Activated T-cell treated with anti-CD3 and anti-CD28 coated beads, Interleukin-2, amount 50 U/mL, for 24 hours (primary cell): ENCODE measurements at places on chromosomes 3 and 15.

- DNase-seq: no peak
Measured at GRCh38 chr3:178684881-178685590, 148.8 kb downstream of the KCNMB2 start.

DNA sequence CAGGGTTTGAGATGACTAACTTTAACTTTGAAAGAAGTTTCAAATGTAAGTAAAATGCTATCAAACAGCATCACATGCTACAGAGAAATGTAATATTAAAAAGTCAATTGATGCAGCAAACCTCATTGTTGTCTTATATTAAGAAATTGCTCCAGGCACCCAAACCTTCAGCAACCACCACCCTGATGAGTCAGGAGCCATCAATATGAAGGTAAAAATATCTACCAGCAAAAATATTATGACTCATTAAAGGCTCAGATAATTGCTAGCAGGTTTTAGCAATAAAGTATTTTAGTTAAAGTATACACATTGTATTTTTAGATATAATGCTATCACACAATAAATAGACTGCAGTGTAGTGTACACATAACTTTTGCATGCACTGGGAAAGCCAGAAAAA, 746.3 kb downstream of the ZPLD1 start:
- no peak for DNase-seq

GRCh38 chr15:64969401-64969800, 20.3 kb downstream of the SPG21 start:
- no peak for DNase-seq

DNA sequence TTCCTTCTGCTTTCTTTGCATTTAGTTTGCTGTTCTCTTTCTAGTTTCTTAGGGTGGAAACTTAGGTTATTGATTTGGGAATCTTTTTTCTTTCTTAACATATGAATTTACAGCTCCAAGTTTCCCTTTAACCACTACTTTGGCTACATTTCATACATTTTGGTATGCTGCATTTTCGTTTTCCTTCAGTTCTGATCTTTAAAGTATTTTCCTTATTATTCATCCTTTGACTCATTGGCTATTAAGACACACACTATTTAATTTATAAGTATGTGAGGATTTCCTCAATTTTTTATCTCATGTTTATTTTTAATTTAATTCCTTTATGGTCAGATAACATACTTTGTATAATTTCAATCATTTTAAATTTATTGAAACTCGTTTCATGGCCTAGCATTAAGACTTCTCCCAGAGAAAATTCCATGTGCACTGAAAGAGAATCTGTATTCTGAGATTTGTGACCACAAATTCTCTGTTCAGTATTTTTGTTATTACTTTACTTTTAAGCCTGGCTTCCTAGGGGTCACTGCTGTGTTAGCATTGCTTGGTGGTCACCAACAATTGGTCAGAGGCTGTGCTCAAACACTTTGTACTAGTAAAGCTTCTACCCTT, 87.7 kb downstream of the CFAP20DC start:
- DNase-seq: no peak

GRCh38 chr3:107205358-107205757, 171.9 kb upstream of the CCDC54 start:
- no peak for DNase-seq

DNA sequence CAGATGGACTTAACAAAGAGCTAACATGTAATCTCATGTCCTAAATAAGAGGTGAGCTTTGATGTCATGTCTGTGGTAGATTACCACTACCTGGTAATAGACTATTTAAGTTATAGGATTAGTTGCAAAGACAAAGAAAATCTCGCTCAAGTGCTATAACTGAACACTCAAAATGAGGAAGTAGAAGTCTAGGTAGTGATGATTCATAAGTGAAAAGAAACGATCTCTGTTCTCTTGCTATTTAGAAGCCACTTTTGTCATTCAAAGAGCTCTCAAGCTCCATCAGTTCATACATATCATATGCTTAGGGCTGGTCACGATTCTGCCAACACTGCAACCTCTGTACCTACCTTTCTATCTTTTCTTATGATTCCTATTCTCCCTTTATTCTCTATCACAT, 110.9 kb downstream of the EDEM1 start:
- no peak for DNase-seq

- no peak for DNase-seq
Measured at GRCh38 chr3:64000453-64001055, 22.7 kb downstream of the PSMD6 start.

DNA sequence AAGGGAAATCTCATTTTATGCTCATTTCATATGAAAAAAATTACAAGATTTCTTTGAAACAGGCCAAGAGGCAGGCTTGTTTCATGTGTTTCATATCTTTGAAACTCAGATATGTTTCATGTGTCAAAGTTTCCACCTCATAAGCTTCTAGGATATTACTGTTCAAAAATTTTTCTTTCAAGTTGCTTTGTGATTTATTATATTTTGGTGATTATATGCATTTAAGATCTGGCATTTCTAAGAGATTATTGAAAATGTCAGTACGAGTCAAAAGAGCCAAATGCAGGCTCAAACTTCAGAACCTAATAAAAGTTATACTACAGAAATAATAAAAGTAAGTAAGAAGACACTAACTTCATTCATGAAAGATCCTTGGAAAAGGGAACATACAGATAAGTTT, 590.1 kb downstream of the UNC13C start:
- DNase-seq: no peak

- no peak for DNase-seq
Measured at GRCh38 chr3:494190-494589, 297.6 kb downstream of the CHL1 start.

DNA sequence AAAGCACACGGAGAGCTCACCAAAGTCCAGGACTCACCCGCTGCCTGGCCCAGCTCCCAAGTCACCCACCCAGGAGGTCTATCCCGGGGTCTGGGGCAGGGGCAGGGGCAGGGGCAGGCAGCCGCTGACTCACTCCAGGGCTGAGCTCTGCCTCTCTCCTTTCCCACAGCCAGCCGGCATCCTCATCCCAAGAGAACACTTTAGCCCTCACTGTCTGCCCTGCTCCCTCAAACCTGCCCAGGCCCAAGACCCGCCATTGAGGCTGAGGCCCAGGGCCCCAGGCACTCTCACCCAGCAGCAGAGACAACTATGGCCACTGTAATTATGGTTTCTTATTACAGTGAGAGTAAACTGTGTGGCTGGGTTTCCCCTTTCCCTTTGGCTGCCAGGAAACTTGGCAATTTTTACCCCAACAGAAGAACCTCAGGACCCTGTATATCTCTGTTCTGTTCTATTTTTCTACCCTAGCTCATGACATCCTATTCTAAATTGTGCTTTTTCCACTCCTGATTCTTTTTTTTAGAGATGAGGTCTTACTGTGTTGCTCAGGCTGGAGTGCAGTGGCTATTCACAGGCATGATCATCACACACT, 53.0 kb downstream of the IQSEC1 start:
- DNase-seq: no peak

GRCh38 chr3:19539518-19540392, 391.4 kb downstream of the KCNH8 start:
- DNase-seq: no peak

DNA sequence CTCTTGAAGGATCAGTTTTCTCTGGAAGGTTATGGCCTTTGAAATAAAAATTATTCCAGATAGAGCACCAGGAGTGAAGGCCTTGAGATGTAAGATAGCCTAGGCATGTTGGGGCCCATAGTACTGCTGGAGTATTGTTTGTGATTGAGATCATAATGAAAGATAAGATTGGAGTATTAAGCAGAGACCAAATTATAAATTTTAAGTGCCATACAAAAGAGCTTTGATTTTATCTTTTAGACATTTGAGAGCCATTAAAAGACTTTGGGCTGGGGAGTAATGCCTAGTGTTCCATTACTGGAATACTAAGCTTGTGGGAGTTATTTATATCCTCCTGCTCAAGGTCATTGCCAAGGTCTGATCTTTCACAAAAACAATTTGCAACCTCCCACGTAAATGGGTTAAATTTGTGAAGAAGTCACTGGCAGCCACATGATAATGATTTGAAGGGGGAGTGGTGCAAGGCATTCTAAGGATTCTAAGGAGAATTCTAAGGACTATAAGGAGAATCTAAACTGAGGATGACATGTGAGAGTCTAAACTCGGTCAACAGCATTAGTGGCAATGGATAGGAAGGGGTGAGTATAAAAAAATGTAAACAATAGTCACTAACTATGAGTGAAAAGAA, 12.8 kb downstream of the ELL3 start:
- no peak for DNase-seq

DNA sequence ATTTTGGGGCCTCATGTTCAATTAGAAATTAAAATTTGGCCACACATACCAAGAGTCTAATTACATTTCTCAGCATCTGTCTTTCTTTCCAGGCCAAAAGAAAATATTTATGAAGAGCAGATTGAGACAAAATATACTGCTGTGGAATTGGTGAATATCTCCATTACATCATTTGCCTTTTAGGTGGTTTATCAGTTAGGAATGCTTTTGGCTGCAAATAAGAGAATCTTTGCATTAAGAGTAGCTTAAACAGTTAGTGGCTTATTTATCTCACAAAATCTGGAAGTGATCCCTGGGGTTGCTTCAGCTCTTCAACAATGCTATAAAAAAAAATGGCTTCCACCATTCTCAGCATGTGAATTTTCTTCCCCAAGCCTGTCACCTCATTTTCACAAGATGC, 308.7 kb downstream of the MAGI1 start:
- no peak for DNase-seq

- DNase-seq: no peak
Measured at GRCh38 chr15:52115598-52116427, 3.2 kb upstream of the BCL2L10 start.

GRCh38 chr3:193816656-193817311, 223.8 kb downstream of the OPA1 start:
- no peak for DNase-seq

DNA sequence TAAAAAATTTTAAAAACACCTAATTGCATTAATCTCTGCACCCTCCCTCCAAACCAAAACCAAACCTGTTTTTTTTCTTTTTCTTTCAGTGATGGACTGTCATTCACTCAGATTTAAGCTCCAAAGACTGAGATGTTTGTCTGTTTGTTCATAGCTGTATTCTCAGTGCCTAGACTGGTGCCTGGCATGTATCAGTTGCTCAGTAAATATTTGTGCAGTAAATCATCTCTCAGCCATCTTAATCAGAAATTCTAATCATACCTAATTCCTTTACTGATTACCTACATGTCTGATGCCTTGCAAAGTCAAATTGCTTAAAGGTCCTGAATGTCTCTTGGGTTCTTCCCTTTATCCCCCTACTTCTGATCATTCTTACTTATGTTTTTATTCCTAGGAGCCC, 138.8 kb downstream of the ZNF609 start:
- DNase-seq: no peak

DNA sequence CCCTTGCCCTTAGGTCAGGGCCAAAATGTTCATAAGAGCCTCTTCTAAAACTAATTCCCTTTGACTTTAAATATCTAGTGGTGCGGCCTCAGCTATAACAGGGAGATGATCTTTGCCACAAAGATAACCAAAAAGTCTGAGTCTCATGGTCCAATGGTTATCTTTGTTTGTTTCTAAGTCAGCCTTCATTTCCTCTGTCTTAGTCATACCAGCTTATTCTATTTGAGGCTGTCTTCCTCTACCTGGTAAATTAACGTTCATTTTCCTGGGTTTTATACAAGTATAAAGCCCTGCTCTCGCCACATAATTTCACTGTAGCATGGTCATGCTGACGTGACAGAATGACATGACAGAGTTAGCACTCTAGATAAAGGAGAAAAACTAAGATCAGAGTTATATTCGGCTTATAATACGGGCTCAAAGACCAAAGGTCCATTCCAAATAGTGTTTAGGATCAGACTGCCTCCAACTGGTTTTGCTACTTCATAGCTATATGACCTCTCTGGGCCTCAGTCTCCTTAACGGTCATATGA, 18.4 kb downstream of the ZNF860 start:
- DNase-seq: no peak

- no peak for DNase-seq
Measured at GRCh38 chr3:194097141-194097882, 38.6 kb upstream of the HES1 start.

DNA sequence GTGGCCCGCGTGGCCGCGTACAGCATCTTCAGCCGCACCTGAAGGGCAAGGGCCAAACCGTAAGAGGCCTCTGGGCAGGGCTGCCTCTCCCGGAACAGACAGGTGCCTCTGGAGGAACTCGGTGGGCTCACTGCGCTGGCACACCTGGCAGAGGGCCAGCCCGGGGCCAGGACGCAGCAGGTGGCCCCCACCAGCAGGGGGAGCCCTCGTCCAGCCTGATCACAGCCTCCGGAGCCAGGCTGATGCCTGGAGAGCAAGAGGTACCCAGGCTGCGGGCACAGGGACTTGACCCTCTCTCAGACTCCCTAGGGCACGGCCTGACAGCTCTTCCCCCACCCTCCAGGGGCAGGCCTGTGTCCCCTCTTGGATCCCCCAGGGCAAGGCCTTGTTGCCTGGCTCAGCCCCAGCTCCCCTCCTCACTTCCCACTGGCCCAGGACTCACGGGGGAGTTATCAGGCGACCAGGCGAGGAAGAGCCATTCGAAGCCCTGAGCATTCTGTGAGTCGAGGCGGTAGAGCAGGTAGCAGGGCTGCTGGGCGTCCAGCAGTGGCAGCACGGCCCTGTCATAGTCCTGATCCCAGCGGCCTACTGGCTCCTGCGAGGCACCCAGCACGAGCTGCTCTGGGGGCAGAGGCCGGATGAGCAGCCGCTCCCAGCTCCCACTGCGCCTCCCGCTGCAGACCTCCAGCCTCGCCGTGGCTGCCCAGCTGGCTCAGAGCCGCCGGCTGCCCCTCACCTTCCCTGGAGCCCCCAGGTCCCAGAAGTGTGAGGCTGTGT, 6.2 kb upstream of the TLR9 start:
- DNase-seq: peak; percentile 94

GRCh38 chr15:55033574-55033973, 163.2 kb downstream of the RSL24D1 start:
- DNase-seq: no peak

DNA sequence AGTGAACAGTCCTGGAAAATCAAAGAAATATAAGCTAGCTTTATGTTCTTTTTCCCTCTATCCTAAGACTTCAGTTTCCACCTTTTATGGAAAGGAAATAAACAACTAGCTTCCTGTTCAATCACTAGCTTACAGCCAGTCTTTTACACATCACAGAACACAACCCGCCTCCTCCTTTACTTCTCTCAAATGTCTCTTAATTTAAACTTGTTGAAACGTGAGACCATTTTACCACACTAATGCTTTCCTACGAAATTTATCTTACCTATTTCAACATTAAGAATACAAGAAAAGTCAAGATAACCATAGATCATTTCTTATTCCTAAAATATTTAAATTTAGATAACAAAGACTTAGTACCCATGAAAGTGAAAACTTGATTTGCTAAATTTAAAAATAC, 6.2 kb downstream of the PRTG start:
- DNase-seq: no peak
